Activated naive CD4-positive, alpha-beta T cell (primary cell): ENCODE measurements at places on chromosomes 5 and 9.

GRCh38 chr5:123371575-123372179 is 51.5 kb downstream of the CEP120 start:
- peak; percentile 16 for DNase-seq

- DNase-seq: no peak
Observed at GRCh38 chr9:99905833-99906402, 536 bp upstream of the STX17 start.

DNA sequence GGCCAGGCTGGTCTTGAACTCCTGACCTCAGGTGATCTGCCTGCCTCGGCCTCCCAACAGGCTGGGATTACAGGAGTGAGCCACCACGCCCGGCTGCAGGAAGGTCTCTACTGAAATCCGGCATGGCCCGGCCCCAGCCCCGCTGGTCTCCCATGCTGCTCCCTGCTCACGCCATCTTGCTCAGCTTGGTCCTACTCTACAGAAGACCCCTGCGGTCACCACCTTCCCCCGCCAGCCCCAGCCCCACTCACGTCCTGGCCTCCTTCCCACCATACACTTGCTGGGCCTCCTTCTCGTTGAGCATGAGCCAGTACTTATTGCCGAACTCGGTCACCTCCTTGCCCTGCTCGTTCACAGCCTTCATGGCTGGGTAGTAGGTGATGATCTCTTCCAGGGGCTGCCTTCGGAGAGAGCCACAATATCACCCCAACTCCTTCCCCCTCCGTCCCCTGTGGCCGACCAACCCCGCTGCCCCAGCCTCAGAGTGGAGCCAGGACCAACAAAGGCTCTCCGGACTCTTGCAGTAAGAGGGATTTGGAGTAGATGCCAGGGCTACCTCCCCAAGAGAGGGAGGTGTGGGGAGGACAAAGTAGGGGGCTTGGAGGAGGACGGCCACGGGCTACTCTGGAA is 4.0 kb downstream of the PTGES2 start:
- DNase-seq: no peak

- no peak for DNase-seq
Observed at GRCh38 chr5:138520971-138521370, 22.1 kb downstream of the ETF1 start.

DNA sequence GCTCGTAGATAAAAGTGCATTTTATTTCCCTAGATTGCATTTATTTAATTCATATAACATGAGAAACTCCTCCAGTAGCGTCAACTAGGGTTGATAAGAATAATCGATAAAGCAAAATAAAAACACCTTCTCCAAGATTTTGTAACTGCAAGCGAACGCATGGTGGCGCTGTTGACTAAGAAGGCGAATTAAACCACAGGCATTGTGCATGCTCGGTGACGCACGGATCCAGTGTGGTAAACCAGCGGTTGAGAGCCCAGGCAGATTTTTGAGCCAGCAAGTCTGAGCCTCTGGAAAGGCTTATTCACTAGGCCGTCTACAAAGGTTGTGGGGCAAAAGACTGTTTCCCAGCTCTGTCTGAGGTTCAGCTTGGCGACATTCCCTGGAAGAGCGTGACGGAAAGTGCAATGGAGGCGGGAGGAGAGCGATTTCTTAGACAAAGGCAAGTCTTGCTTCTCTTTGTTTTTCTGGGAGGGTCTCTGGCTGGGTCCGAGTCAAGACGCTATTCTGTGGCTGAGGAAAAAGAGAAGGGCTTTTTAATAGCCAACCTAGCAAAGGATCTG is at the start of gene PCDHB3:
Gene PCDHB3 (plus strand): TSS at position 231 of the 563 bp plus-strand sequence. CDS start 177 bp downstream, at position 408.
- DNase-seq: no peak

DNA sequence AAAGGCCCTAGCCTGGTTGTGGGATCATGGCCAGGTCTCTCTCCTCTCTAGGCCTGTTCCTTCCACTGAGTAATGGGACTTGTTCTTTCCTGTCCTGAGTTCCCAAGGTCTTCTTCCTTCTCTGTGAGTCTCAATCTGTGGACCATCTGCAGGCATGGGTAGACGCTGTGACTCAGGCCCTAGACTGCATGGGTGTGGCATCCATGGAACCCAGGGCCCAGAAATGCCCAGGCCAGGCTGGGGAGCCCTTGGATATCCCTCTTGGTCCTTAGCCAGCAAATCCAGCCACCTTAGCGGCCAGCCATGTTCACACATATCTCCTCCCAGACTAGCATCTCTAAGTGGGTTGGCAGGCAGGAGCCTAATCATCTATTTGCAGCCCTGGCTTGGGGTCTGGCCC is 2.3 kb upstream of the ACSL6 start:
- DNase-seq: no peak

- no peak for DNase-seq
Observed at GRCh38 chr5:91307048-91307447, 76.1 kb downstream of the ARRDC3 start.

DNA sequence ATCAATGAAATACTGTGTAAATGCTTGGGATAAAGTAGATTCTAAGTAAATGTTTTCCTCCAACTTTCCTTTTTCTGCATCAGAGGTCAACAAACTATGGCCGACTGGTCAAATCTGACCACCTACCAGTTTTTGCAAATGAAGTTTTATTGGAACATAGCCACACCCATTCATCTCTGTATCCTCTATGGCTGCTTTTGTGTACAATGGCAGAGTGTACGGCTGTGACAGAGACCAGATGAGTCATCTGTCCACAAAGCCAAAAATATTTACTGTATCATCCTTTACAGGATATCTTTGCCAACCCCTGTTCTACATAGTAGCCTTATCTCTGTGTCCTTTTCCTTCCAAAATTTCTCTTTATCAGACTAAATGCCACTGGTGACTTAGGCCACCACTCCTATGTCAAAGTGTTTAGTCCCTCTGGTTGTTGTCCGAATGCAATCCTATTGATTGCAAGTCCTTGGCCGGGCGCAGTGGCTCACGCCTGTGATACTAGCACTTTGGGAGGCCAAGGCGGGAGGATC is 218.4 kb upstream of the KLF4 start:
- no peak for DNase-seq

GRCh38 chr5:172051643-172052339 is 45.4 kb upstream of the FBXW11 start:
- no peak for DNase-seq

DNA sequence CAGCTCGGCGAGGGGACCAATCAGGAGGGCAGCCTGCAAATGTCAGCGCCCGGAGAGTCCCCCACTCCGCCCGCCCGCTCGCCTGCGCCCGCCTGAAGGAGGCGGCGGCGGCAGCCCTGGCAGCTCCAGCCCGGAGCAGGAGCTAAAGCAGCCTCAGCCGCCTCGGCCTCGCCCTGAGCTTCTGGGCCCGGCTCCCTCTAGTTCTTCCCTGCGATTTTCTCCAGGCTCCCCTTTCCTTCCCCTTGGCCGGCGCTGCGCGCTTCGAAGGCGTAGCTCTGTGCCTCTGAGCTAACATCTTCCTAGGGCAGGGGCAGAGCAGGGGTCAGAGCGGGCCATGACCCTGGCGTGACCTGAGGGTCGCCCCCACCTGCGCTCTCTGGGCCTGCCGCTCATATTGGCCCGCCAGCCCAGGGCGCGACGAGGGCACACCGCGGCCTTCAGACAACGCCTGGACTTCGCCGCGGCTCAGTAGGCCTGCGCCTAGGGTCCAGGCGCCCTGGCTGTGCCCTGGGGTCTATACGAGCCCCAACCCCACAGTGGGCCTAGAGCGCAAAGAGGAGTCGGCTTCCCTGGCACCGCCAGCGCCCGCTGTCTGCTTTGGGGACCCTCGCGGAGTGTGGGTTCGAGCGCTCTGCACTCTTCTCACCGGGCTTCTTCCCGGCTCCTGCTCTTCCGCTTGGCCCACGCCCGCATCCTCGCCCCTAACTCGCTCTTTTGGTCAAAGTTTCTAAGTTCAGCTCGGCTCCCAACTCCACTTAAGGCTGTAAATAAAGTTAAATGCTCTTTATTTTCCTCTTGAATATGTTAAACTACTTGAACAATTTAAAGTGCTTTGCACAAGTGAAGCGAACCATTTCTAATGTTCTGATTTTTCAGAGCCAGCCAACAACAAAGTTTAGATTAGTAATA is 504 bp upstream of the OTP start:
- DNase-seq: no peak

- no peak for DNase-seq
Observed at GRCh38 chr5:174409070-174409469, 315.3 kb upstream of the MSX2 start.

DNA sequence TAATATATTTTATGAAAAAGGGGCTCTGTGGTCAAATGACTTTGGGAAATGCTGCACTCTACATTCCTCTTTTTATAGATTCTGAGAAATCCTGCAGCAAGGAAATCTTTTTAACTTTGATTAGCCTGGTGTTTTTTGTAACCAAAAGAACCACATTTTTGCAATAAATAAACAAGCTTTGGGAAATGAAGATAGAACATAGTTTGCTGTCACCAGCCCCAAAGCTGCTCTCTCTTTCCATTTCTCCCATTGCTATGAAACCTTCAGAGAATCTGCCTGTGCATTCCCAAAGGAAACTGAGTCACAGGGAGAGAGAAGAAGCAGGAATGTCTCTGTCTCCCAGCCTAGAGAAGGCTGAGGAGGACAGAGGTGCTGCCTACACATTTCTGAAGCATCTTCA is 59.0 kb downstream of the COL15A1 start:
- no peak for DNase-seq
